Activated CD8-positive, alpha-beta T cell treated with anti-CD3 and anti-CD28 coated beads, Interleukin-2, amount 10 ng/mL, durations not matched to agents 7 days and 5 days (primary cell): ENCODE measurements at places on chromosomes 1 and 21. TPM values are rescaled to one million over a fixed set of nuclear protein-coding genes. Genes with fewer than 3 reads are reported as not detected.

- no peak for DNase-seq
- peaks cover 5% of the 10 kb centered on the region for H3K27me3 ChIP-seq
- H3K27ac ChIP-seq = no peak overlapping the region
- H3K36me3 ChIP-seq = no peaks in the 10 kb centered on the region
Observed at GRCh38 chr1:63988941-63989340, 214.5 kb upstream of the UBE2U start.

DNA sequence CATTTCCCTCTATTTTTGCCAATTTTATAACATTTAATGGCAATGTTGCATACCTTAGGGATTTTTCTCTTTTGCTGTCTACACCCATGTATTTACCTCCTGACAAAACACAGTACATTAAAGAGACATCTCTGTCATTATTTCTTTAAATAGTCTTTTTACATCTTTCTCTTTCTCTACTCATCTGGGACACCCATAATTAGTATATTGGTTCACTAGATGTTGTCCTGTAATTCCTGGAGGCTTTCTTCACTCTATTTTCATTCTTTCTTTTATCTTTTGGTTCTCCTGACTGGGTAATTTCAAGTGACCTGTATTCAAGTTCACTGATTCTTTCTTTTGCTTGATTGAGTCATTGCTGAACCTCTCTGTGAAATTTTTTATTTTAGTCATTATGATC lies 74.3 kb downstream of the FCRL5 start:
- no peak overlapping the region for H3K27ac ChIP-seq
- H3K4me1 ChIP-seq = no peaks in the 10 kb centered on the region
- no peak overlapping the region for H3K4me3 ChIP-seq
- H3K36me3 ChIP-seq = no peaks in the 10 kb centered on the region
- peaks cover 20% of the 10 kb centered on the region for H3K27me3 ChIP-seq
- DNase-seq = no peak

GRCh38 chr21:31897311-31897710 lies 24.5 kb downstream of the HUNK start:
- H3K4me1 ChIP-seq = peaks cover 3% of the 10 kb centered on the region
- no peak overlapping the region for H3K27ac ChIP-seq
- H3K36me3 ChIP-seq = no peaks in the 10 kb centered on the region
- DNase-seq = no peak
- H3K27me3 ChIP-seq = no peaks in the 10 kb centered on the region
- no peak overlapping the region for H3K4me3 ChIP-seq

Gene OR10Z1
- not detected for total RNA-seq

Gene C1QC
- not detected for total RNA-seq
